ENCODE measurements at places on chromosomes 5 and 9.
A peak's percentile ranks its signal among the peaks of the same experiment; 100 is the strongest.

DNA sequence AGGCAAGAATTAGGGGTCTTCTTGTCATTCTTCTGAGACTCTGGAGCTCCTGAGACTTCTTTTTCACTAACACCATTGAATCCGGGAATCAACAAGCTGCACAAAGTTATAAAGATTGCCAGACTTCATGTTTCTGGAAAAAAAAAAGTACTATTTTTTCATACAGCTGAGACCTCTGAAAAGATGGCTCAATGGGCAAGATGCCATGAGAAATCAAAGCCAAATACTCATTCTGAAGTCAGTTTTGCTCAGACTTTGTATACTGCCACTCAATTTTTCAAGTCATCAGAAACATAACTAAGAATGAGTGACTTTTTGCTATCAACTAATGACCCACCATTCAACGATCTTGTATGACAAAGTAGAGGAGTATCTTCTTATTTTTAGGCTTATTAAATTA is 512.0 kb downstream of the RAB3C start:
- no peak for DNase-seq
- H3K27ac ChIP-seq: no peak overlapping the region
- H3K27me3 ChIP-seq: no peaks in the 10 kb centered on the region
- H3K4me3 ChIP-seq: no peak overlapping the region
- no peaks in the 10 kb centered on the region for H3K36me3 ChIP-seq
- H3K4me1 ChIP-seq: peaks cover 17% of the 10 kb centered on the region

- H3K4me1 ChIP-seq: no peaks in the 10 kb centered on the region
- no peak overlapping the region for H3K27ac ChIP-seq
- H3K36me3 ChIP-seq: no peaks in the 10 kb centered on the region
- H3K4me3 ChIP-seq: no peak overlapping the region
Measured at GRCh38 chr5:157540707-157541446, 34.7 kb downstream of the ADAM19 start.

DNA sequence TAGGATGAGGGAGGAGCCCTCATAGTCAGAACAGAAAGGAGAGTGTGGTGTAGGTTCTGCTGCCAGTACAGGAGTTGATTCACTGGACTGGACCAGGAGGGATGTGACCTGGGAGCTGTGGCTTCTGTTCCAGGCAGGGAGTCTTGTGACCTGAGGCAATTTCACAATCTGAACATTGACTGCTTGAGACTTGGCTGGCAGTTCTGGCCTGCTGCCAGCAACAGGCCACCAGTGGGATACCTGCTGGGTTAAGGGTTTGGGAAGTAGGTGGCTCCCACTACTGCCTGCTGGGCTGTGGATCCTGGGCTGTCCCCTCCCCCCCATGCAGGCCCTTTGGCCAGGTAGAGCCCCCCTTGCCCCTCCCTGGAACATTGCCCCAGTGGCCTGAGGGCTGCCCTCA is 268.6 kb upstream of the ARRDC3 start:
- H3K36me3 ChIP-seq: no peaks in the 10 kb centered on the region
- H3K27me3 ChIP-seq: no peaks in the 10 kb centered on the region
- no peak overlapping the region for H3K27ac ChIP-seq
- no peak for DNase-seq
- H3K4me3 ChIP-seq: no peak overlapping the region

- no peak overlapping the region for H3K27ac ChIP-seq
- no peaks in the 10 kb centered on the region for H3K36me3 ChIP-seq
- no peak overlapping the region for H3K4me3 ChIP-seq
- no peaks in the 10 kb centered on the region for H3K4me1 ChIP-seq
- H3K27me3 ChIP-seq: peaks cover 3% of the 10 kb centered on the region
Measured at GRCh38 chr9:107620801-107621200, 131.2 kb upstream of the KLF4 start.

DNA sequence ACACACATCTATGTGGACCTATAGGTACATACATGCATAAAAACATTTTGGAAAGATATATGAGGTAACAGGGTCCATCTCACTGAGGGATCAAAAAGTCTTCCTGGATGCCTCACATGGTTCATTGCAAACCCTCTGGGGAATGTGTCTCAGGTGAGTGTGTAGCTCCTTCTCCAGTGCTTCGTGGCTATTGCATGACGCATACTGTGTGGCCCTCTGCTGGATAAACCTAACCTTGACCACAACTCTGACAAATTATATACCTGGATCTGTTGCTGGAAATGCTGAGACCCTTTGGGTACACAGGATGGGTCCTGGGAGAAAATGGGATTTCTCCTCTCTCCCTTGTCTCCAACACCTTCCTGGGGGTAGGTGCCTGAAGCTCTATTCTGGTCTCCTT is 91.9 kb downstream of the JAKMIP2 start:
- H3K27ac ChIP-seq: no peak overlapping the region
- no peaks in the 10 kb centered on the region for H3K36me3 ChIP-seq
- no peak overlapping the region for H3K4me3 ChIP-seq

DNA sequence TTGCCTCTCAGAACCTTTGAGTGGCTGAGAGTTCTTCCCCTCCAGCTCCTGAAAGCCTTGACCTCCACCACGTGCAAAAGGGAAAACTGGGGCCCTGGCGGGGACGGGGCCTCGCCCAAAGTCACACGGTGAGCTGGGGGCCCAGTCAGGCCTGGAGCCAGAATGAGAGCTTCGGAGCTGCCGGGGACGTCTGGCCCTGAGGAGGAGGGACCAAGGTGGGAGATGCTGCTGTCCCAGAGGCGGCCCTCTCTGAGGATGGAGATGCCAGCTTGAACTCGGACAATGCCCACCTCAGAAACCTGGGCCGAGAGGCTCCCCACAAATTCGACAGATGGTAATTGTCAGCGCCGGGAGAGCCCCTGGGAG is 643 bp downstream of the AK8 start:
- no peak overlapping the region for H3K27ac ChIP-seq
- peaks cover 15% of the 10 kb centered on the region for H3K4me1 ChIP-seq
- no peaks in the 10 kb centered on the region for H3K27me3 ChIP-seq
- H3K4me3 ChIP-seq: peak overlapping the region; percentile 95
- DNase-seq: no peak

DNA sequence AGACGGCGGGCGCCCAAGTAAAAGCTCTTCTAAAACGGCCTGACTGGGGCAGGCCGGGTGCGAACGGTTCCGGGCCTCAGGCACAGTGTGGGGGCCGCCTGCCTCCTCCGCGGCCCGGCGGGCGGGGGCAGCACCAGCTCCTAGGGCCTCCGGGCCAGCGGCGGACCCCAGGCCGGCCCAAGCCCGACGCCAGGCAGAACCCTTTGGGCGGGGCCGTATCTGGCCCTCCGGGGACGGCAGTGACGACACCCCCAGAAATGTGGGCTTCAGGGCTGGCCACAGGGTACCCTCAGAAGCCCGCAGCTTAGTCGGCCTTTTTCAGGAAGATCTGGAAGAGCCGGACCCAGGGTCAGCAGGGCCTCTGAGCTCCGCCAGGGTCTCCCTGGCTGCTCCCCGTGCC is 4.0 kb downstream of the LTC4S start:
- H3K4me1 ChIP-seq: peaks cover 42% of the 10 kb centered on the region
- H3K4me3 ChIP-seq: no peak overlapping the region
- no peak for DNase-seq
- H3K27ac ChIP-seq: no peak overlapping the region
- no peaks in the 10 kb centered on the region for H3K27me3 ChIP-seq

DNA sequence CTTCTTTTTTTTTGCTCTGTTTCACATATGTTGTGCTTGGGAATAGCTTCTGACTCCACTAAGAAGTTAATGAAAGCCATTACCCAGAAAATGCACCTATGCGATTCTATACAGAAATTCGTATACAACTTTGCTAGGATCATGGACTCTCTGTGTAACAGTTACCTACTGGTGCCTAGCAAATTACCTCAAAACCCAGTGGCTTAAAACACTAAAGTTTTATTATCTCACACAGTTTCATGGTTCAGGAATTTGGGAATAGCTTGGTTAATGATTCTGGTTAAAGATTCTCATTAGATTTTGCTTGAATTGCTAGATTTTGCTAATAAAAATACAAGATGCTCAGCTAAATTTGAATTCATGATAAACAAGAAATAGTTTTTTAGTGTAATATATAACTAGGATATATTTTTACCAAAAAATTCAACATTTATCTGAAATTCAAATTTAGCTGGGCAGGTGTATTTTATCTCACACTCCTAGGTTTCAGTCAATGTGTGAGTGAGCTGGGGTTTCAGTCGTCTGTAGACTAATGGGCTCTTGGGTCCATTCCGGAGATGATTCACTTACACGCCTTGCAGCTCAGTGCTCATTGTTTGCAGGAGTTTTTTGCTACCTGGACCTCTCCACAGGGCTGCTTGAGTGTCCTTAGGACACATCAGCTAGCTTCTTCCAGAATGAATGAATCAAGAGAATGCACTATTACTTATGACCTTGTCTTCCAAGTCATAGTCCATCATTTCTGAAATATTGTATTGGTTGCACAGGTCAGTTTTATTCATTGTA is 75.1 kb downstream of the MROH2B start:
- H3K4me3 ChIP-seq: no peak overlapping the region
- H3K27me3 ChIP-seq: no peaks in the 10 kb centered on the region
- peaks cover 26% of the 10 kb centered on the region for H3K4me1 ChIP-seq
- H3K27ac ChIP-seq: no peak overlapping the region
- H3K36me3 ChIP-seq: no peaks in the 10 kb centered on the region
- no peak for DNase-seq

DNA sequence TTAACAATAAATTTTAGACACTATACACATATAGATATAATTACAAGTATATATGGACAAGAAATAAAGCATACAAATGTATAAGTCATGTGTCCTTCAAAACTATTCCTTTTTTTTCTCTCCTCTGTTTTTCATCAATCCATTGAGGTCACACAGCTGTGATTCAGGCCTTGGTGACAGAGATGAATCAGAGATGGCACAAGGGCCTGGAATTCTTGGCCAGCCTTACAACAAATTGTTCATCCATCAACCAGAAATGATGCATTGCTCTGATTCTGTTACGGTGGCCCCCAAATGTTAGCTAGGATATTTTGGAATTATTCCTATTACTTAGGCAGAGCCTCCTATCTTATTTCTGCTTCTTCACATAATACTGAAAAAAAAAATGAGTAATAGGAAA is 108.7 kb upstream of the MPDZ start:
- H3K27ac ChIP-seq: no peak overlapping the region
- no peaks in the 10 kb centered on the region for H3K4me1 ChIP-seq
- H3K4me3 ChIP-seq: no peak overlapping the region

- H3K4me1 ChIP-seq: peaks cover 75% of the 10 kb centered on the region
- H3K36me3 ChIP-seq: no peaks in the 10 kb centered on the region
- peak; percentile 28 for DNase-seq
- H3K27ac ChIP-seq: peak overlapping the region; percentile 85
Measured at GRCh38 chr9:136697146-136697820, 10.0 kb upstream of the AGPAT2 start.

- H3K27me3 ChIP-seq: no peaks in the 10 kb centered on the region
- peaks cover 22% of the 10 kb centered on the region for H3K4me1 ChIP-seq
- peaks cover 12% of the 10 kb centered on the region for H3K36me3 ChIP-seq
- no peak overlapping the region for H3K27ac ChIP-seq
- DNase-seq: peak; percentile 49
Measured at GRCh38 chr5:78546276-78546996, 102.1 kb downstream of the LHFPL2 start.

- no peak overlapping the region for H3K4me3 ChIP-seq
- peaks cover 1% of the 10 kb centered on the region for H3K27me3 ChIP-seq
- no peaks in the 10 kb centered on the region for H3K36me3 ChIP-seq
- no peaks in the 10 kb centered on the region for H3K4me1 ChIP-seq
- H3K27ac ChIP-seq: no peak overlapping the region
- no peak for DNase-seq
Measured at GRCh38 chr5:179413711-179414458, 68.6 kb upstream of the ADAMTS2 start.

DNA sequence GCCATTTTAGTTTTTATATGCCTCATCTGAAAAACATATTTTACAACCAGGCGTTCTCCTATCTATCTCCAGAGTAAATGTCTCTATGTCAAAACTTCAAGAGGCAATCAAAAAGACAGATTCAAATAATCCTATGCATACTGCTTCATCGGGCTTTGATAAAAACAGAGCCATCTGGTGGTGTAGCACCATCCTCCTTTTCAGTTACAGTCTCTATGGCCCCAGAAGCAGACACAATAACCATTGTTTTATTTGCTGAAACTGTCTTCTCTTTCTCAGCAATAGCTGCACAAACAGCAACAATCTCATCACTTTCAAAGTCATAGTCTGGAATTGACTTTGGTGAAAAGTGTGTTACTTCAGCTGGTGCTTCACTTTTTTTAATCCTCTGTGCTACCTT is 36.3 kb downstream of the PTGER4 start:
- peaks cover 16% of the 10 kb centered on the region for H3K4me1 ChIP-seq
- DNase-seq: no peak
- H3K27me3 ChIP-seq: no peaks in the 10 kb centered on the region

DNA sequence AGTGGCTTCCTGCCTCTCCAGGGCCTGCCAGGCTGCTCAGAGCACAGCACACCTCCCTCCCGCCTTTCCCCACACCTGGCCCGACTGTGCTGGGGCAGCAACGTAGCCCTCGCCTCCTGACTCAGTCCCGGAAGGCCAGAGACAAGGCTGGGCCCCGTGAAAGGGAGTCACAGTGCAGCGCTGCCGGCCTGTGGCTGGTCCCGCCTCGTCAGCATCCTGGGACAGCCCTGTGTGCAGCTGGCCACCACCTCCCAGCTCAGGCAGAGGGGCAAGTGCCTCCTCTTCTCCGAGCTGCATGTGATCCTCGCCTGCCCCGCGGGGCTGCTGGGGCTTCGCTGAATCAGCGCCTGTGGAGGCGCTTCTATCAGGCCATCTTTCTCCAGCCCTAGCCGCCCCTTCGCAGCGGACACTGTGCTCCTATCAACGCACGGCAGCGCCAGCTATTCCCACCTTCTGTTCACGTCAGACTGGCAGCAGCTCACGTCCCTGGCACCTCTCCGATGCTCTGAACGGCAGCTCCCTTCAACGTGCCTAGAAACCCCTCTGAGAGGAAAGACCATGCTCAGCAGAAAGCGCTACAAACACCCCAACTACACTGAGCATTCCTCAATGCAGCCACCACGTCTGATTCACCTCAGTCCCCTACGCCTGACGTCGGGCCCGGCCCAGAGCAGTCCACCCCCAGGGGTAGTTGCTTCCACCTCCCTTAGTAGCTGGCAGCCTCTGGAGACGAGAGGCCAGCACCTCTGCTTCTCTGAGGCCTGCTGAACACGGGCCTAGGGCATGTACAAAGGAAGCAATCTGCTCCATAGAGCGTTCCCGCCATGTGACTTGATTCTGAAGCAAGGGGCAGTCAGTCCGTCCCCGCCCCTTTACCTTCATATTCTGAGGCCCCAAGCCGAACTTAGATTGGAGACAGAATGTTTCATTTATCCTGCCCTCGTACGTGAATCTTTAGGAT is 78.8 kb downstream of the GPR21 start:
- DNase-seq: no peak
- H3K36me3 ChIP-seq: peaks cover 9% of the 10 kb centered on the region
- H3K27ac ChIP-seq: peak overlapping the region; percentile 5
- H3K27me3 ChIP-seq: no peaks in the 10 kb centered on the region

- H3K4me1 ChIP-seq: no peaks in the 10 kb centered on the region
- H3K27me3 ChIP-seq: no peaks in the 10 kb centered on the region
- H3K27ac ChIP-seq: no peak overlapping the region
- no peak overlapping the region for H3K4me3 ChIP-seq
- no peaks in the 10 kb centered on the region for H3K36me3 ChIP-seq
- DNase-seq: no peak
Measured at GRCh38 chr5:92559781-92560180, 1021.2 kb downstream of the NR2F1-AS1 start.
